Adrenal gland (tissue), 19 donors: ENCODE measurements at places on chromosomes 7 and 10. TPM values are rescaled to one million over a fixed set of nuclear protein-coding genes. Genes with fewer than 3 reads are reported as not detected.

Gene TMEM139
- total RNA-seq, result 2.4 TPM

Gene PILRB
- 65.1 TPM for total RNA-seq

Gene SYNPO2L
- 0.65 TPM for total RNA-seq

Gene AGMO
- 0.34 TPM for total RNA-seq

Gene ATOH7
- total RNA-seq, result not detected

Gene TAS2R5
- 4.5 TPM for total RNA-seq

Gene PRSS1
- 3.3 TPM for total RNA-seq

Gene ZCWPW1
- total RNA-seq, result 3.0 TPM

Gene CD36
- total RNA-seq, result 14.9 TPM

DNA sequence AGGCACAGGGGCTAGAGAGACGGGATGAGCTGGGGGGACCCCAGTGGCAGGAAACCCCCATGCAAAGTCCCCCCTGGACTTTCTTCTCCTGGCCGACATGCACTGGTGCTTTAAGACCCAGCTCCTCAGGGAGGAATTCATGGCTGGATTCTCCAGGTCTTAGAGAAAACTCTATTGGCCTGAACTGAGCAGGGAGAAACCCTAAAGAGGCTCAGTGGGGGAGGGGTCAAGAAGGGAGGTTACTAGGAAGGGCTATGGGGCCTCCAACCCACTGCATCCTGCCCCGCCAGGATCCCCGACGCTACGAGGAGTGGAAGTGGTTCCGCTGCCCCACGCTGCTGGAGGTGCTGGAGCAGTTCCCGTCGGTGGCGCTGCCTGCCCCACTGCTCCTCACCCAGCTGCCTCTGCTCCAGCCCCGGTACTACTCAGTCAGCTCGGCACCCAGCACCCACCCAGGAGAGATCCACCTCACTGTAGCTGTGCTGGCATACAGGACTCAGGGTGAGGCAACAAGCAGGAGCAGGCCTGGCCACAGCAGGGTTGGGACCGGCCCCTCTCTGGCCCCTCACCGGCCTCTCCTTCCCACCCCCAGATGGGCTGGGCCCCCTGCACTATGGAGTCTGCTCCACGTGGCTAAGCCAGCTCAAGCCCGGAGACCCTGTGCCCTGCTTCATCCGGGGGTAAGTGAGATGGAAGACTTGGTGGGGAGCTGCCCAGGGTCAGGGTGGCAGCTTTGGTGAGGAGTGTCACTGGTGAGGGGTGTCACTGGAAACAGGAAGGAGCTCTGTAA lies 13.8 kb downstream of the ATG9B start:
- no peak for DNase-seq

GRCh38 chr10:70558295-70558694 lies 44.2 kb downstream of the PRF1 start:
- no peak for DNase-seq

- peak; percentile 34 for DNase-seq
Observed at GRCh38 chr10:122282253-122282671, 11.2 kb downstream of the BTBD16 start.

DNA sequence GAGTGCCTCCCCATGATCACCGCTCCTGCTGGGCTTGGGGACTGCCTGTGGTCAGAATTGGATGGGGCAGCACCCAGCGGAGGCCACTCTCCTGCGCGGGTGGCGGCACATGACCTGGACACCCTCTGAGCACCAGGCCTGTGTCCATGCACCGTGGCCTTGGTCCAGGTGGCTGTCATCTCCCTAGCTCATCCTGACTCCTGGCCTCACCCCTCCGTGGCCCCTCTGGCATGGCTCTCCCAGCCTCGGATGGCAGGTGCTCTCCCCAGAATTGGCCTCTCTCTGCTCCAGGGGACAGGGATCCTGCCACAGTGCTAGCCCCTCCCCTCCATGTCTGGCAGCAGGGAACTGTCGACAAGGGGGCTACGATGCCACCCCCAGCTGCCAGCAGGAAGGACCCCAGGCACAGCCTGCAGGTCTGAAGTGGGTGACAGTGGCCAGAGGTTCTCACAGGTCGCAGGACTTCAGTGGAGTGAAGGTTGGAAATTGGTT lies 37.2 kb upstream of the BTBD16 start:
- DNase-seq, result no peak

GRCh38 chr10:132868995-132869394 lies 73.4 kb downstream of the CFAP46 start:
- DNase-seq, result no peak

- no peak for DNase-seq
Observed at GRCh38 chr10:43599333-43599732, 6.9 kb upstream of the ZNF485 start.

GRCh38 chr10:77109351-77109994 lies 528.1 kb downstream of the KCNMA1 start:
- DNase-seq, result no peak

DNA sequence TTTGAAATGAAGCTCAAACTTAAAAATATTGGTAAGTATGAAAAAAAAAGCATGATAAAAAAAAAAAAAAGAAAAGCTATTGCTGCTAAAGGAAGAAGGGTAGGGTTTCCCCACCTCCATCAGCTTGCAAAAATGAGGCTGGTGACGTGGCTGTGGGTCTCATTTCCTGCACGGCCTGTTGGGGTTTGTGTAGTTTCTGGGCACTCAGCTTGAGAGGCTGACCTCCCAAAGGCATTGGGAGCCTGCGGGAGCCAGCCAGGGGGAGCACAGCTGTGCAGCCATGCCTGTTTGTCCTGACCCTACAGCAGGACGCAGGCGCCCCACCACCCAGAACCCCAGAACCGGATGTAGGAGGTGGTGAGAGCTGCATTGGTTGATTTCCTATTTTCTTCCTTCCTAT lies 48.8 kb upstream of the CARD11 start:
- peak; percentile 60 for DNase-seq

DNA sequence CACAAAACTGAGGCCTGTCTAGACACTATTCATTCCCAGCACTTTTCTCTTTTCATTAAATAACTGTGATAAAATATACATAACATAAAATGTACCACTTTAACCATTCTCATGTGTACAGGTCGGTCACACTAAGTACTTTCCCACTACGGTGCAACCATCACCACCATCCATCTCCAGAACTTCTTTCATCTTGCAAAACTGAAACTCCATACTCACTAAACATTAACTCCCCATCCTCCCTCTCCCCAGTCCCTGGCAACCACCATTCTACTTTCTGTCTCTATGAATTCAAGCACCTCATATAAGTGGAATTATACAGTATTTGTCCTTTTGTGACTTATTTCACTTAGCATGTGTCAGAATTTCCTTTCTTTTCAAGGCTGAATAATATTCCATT lies 53.0 kb downstream of the ARHGAP12 start:
- no peak for DNase-seq

- DNase-seq, result no peak
Observed at GRCh38 chr10:7046615-7047014, 364.2 kb downstream of the SFMBT2 start.

DNA sequence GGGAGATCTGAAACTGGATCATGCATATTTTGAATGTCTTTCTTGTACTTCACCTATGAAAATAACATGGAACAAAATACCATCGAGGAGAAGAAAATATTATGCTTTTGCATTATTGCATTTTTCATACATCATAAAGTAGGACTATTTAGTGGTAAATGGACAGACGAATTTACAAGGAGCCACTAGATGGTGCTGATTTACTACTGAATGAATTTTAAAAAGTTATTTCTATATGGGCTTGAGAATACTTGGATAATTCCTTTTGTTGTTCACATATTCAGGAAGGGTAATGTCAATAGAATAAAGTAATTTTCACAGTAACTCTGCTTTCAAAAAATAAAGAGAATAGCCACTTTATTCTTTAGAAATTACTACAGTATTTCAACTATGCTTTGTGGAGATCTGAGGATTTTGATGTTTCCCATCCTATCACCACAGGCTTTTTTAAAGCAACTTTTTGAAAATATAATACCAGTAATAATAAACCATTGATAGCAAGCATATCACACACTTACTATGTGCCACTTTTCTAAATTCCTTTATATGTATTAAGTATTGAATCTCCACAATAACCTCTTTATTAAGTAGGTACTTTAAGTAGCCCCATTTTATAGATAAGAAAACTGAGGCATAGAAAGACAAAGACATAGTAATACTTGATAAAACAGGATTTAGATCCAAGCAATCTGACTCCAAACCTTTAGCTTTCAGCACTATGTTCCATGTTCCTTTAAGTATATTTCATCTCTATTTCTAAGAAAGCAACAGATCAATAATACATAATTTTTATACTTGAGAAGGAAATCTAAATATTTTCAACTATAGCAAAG lies 38.6 kb downstream of the NEBL start:
- DNase-seq, result no peak

DNA sequence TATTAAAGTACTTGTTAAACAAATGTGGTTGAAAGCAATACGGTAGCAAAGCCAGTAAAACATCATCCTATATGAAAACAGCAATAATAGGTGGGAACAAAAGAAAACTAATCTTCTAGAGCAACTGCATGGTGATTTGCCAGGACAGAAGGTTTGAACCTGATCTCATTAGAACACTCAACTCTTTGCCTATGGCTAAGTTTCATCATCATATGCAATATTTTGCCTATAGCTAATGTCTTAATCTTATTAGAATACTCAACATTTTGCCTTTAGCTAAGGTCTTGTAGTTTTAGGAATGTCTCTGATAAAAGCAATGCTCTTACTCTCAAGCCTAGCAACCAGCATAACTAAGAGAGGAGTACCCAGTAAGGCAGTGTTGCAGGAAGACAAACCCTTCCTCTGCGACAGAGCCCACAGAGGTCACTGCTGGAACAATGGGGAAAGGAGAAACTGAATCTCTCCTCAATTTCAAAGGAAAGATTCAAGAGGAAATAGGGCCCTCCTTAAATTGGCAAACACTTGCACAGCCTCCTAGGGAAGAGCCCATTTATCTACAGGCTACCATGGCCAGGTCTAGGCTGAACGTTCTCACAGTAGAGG lies 38.3 kb downstream of the CADPS2 start:
- DNase-seq, result no peak

- DNase-seq, result no peak
Observed at GRCh38 chr10:104293781-104294321, 24.9 kb downstream of the GSTO2 start.

- DNase-seq, result no peak
Observed at GRCh38 chr7:131753620-131754222, 197.3 kb upstream of the PODXL start.

DNA sequence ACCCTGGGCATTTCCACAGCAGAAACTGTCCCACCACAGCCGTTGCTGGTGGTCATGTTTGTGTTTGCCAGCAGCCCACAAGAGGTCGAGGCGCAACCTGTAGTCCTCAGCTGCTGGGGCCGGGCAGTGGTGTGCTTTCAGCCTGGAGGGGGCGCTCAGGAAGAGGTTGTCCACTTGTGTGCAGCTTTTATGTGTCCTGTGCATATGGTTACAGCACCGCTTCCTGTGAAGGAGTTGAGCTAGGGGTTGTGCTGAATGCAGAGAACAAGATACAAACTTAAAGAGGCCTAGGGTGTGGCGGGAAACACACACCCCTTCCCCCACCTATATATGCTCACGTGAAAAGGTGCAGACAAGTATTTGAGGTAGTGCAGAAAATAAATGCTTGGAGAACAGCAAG lies 29.5 kb upstream of the PFKFB3 start:
- no peak for DNase-seq

- DNase-seq, result no peak
Observed at GRCh38 chr7:47932466-47933037, 15.7 kb downstream of the PKD1L1 start.

DNA sequence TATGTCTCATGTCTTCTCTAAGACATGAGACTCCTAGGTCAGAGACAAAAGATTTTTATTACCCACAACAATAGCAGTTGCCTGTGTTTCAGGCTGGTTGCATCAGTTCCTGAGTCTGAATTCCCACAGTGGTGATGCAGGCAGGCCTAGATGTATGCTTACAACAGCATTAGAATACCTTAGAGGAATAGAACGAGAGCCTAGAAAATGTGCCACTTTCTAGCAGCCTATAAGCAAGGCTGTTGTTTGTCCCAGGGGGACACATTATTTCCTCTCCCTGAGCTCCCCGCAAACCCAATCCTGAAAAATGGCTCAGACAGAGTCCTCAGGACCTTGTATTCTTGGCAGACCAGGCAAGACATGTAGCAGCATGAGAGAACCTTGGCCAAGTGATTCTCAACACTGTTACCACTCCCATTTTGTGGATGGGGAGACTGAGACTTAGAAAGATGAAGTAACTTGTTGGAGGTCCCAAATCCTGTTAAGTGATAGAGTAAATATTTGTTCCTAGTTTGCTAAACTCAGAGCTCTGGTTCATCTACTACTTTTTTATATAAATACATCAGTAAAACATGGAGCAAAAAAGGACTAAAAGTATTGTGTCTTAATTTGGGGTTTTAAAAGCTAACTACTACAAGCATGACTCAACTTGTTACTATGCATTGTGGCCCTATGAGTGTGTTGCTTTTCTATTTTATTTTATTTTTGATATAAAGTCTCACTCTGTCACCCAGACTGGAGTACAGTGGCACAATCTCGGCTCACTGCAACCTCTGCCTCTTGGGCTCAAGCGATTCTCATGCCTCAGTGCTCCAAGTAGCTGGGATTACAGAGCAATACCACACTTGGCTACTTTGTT lies 14.2 kb downstream of the VTI1A start:
- no peak for DNase-seq

DNA sequence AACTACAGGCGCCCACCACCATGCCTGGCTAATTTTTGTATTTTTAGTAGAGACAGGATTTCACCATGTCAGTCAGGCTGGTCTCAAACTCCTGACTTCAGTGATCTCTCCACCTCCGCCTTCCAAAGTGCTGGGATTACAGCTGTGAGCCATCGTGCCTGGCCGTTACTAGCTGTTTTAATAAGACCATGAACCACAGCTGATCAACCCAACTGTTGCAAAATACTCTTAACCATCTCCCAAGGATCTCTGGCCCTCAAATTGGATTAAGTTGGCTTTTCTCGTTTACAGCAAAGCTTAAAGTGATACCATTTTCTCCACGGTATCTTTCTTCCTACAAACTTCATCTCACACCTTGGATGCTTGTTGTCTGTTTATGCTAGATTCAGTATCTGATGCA lies 18.3 kb downstream of the ZFAND2A start:
- no peak for DNase-seq

GRCh38 chr7:88150033-88150432 lies 69.8 kb downstream of the SRI start:
- no peak for DNase-seq

GRCh38 chr10:59131666-59132065 lies 44.8 kb upstream of the PHYHIPL start:
- no peak for DNase-seq

- DNase-seq, result no peak
Observed at GRCh38 chr7:20354610-20355528, 24.2 kb downstream of the ITGB8 start.

- no peak for DNase-seq
Observed at GRCh38 chr10:107157071-107157470, 7.4 kb downstream of the SORCS1 start.

- DNase-seq, result no peak
Observed at GRCh38 chr10:120988751-120989150, 137.6 kb downstream of the WDR11 start.
